ENCODE measurements at places on chromosomes 1 and 21.

- peak; percentile 36 for ATAC-seq
These were observed 25.0 kb downstream of the CD55 start for GRCh38 chr1:207346513-207346912.

DNA sequence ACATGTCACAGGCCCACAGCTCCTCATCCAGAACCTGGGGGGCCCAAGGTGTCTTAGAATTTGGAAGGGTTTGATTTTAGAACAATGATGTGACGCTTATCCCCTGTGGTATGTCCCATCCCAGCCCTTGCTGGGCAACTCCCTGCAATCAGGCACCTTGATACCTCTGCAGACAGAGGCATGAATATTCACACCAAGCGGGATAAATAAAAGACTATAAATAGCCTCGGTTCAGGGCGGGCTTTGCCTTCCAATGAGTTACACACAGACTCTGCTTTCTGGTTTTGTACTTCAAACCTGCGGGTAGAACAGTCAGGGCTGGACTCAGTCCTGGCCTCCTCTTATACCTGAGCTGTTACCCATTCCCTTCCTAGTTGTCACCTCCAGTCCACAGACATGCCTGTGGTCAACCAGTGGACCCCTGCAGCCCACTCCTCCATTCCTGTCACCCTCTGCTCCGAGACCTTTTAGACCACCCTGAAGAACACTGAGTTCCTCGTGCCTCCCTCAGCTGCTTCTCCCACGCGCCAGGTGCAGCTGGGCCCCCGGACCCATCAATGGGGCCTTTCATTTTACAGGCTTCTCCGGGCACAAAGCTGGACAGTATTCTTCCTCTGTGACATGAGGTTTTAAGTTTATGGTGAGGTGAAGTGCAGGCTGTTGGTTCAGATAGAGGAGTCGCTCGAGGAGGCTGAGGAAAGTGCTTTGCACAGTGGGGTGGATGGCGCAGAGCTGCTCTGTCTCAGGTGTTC, 120.1 kb upstream of the TNR start:
- ATAC-seq = no peak

DNA sequence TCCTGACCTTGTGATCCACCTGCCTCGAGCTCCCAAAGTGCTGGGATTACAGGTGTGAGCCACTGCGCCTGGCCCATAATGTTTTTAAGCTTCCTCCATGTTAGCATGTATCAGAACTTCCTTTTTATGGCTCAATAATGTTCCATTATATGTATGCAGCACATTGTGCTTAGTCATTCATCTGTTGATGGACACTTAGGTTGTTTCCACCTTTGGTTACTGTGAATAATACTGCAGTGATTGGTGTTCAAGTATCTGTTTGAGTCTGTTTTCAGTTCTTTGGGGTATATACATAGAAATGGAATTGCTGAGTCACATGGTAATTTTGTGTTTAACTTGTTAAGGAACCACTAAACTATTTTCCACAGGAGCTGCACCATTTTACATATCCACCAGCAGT, 17.7 kb downstream of the CMPK1 start:
- ATAC-seq = peak; percentile 45

DNA sequence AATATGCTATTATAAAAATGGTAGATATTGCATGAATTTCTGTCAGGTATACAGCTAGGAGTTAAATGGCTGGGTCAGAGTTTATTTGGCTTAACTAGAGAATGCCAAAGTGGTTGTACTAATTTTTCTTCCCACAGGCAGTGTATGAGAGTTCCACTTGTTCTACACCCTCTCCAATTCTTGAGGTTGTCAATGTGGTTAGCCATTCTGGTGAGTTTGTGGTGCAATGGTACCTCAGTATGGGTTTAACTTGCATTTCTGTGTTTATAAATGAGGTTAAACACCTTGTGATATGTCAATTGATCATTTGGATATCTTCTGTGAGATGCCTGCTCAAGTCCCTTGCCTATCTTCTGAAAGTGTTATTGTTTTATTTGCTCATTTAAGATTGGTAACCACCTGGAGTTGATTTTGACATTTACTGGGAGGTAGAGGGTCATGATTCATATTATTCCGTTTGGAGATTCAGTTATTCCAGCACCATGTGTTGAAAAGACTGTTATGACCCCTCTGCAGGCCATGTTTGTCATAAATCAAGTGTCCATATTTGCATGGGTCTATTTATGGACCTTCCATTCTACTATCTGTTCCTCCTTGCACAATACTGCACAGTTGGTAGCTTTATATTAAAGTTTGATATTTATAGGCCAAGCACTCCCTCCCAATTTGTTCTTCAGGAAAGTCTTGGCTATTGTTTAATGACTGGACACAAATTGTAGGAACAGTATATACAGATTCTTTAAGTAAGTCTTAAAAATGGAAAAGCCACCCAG, 5.8 kb downstream of the FALEC start:
- ATAC-seq = no peak

DNA sequence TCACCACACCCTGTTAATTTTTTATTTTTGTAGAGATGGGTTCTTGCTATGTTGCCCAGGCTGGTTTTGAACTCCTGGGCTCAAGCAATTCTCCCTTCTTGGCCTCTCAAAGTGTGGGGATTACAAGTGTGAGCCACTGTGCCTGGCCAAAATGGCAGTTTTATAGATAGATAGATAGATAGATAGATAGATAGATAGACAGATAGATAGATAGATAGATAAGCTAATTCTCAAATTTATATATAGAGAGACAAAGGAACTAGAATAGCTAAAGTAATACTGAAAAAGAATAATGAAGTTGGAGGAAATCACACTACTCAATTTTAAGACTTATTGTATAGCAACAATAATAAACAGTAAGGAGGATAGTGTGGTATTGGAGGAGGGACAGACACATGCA, 21.1 kb downstream of the SHISAL2A start:
- no peak for ATAC-seq

- ATAC-seq = no peak
These were observed 47.3 kb upstream of the COL18A1 start for GRCh38 chr21:45357436-45358260.

DNA sequence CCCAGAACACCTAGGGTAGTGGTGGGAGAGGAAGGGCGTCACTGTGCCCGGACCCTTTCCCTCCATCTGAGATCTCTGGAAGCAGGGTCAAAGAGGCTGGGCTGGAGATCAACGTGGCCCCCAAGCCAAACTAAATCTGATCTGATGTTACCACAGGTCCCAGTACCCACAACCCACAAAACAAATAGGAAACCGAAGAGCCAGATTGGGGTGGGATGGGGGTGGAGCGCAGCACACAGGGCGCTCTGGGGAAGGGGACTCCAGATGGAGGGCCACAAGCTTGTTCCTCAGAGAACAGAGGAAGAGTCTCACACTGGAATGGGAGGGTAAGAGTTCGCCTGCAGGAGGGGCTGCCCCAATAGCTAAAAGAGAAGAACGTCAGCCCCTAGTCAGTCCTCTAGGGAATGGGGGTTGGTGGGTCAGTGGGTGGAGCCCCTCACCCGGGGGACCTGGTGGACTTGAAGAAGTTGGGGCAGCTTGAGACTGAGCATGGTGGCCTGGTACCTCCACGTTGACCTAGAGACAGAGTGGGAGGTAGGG, 1.5 kb downstream of the PAQR6 start:
- no peak for ATAC-seq

GRCh38 chr1:116152950-116153691, 41.9 kb downstream of the MAB21L3 start:
- no peak for ATAC-seq

- ATAC-seq = no peak
These were observed 5.1 kb downstream of the TNFRSF8 start for GRCh38 chr1:12067900-12068821.

- ATAC-seq = peak; percentile 13
These were observed 884 bp downstream of the PHACTR4 start for GRCh38 chr1:28370239-28371009.

- no peak for ATAC-seq
These were observed 20.5 kb downstream of the SYT2 start for GRCh38 chr1:202689493-202690342.

- ATAC-seq = no peak
These were observed 35.1 kb downstream of the ARHGAP29 start for GRCh38 chr1:94202241-94202640.

GRCh38 chr1:243416495-243416894, 160.7 kb downstream of the SDCCAG8 start:
- no peak for ATAC-seq

DNA sequence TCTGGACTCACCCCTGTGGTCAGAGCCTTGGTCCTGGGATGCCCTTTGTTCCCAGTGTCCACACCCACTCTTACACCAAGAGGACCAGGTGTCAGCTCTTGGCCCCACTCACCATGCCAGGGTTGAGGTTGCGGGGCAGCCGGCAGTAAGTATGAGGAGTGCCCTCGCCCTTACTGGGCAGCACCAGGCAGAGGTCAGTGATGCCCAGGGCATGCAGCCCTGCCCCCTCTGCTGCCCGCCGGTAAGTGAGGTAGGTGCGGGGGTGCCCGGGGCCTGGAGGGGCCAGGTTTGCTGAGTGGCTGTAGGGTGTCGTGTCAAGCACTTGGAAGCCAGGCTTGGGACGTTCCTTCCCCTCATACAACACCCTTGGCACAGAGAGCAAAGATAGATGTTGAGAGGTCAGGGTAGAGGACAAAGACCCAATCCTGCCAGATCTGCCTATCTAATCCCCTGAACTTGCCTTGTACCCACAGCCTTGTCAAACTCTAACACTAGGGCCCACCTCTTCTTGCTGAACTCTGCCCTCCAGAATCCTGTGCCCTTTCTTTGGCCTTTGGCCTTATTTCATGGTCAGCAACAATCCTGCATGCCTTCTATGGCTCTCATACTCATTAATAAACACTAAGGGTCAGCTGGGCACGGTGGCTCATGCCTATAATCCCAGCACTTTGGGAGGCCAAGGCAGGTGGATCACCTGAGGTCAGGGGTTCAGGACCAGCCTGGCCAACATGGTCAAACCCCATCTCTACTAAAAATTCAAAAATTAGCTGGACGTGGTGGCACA, 3.6 kb downstream of the DENND4B start:
- ATAC-seq = no peak

DNA sequence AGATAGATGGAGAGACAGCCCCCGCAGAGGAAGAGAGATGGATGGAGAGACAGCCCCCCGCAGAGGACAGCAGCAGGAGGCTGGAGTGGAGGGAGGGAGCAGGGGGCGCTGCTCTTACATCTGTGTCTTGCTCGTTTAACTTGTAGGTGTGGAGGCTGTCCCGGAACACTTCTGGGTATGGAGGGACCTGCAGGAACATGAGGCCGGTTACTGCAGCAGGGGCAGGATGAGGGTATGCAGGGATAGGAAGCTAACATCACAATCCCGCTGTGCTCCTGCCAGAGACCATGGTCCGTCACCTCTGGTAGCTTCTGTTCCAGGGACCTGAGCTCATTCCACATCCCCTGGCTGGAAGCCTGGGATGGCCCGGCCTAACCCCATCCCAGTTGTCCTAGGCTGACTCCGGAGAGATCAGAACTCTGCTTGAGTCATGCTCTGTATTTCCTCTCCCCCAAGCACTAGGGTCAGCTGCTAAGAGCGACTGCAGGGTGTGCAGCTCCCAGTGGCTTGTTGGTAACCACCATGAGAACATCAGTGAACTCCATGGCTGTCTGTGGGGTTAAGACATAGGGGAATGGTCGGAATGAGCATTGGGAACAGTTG, 36.7 kb upstream of the GOLT1A start:
- no peak for ATAC-seq

DNA sequence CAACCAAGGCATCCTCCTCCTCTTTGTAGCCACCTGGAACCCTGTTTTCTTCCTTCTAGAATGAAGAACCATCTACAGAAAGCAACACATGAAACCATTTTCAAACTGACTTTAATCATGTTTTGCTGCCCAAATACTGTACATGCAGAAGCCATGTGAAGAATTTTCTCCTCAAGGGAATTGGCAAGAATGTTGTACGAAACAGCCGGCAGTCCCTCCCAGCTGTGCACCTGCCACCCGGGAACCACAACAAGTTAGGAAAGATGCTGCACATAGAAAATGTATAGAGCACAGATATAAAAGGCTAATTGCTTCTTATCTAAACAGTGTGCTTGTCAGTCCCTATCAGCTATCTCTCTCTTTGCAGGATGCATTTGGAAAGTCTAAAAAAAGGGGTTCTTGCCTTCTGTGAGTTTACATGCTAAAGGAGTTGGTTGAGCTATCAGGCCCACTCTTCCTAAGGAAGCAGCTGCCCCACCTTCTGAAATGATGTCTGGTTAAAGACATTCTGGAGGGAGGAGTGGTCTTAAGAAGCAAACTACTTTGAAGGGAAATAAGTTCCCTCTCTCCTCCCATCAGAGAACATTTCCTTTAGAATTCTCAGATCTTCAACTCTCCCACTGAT, 44.8 kb downstream of the RIMS3 start:
- ATAC-seq = no peak

DNA sequence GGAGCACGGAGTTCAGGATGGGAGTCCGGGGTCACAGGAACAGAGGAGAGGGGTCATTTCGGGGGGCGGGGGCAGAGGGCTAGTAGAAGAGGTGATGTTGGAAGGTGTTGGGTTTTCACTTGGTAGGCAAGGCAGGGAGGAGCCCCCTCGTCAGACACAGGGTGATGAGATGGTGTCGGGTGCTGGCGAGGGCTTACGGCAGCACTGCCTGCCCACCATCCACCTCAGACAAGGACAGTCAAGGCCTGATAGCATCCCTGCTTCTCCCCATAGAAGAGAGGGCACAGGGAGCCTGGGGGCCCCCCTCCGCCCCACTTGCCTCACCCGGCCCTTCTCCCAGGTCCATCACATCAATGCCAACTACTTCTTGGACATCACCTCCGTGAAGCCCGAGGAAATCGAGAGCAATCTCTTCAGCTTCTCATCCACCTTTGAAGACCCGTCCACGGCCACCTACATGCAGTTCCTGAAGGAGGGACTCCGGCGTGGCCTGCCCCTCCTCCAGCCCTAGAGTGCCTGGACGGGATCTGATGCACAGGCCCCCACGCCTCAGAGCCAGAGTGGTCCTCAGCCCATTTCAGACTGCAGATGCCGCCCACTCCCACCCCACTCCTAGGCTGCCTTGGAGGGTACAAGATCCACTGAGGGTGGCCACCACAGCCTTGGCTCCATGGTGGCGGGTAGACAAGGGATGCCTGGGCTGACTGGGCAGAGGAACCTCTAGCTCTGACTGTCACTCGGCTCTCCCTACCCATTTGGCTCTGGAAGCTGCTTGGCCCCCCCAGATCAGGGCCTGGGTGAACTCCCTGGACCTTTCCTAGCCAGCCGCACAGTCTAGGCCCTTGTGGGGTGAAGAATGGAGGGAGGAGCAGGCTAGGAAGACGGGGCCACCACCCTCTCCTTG, 4.3 kb upstream of the MTFR1L start:
- no peak for ATAC-seq

GRCh38 chr1:145879775-145880174, 5.9 kb downstream of the ANKRD35 start:
- no peak for ATAC-seq

GRCh38 chr1:73096841-73097240, 814.5 kb upstream of the NEGR1 start:
- ATAC-seq = no peak

GRCh38 chr1:32221980-32222755, at the start of the genes EIF3I and TMEM234:
TSS of gene EIF3I (plus strand) at chr1:32222407. CDS start at chr1:32222442, 35 bp downstream.
TSS of gene TMEM234 (minus strand) at chr1:32222353. CDS start at chr1:32222322, 31 bp downstream.
- ATAC-seq = peak; percentile 89

Data from esophagus mucosa (tissue), 1 donor.